ENCODE measurements at places on chromosomes 1 and 21.
A peak's percentile ranks its signal among the peaks of the same experiment; 100 is the strongest.

DNA sequence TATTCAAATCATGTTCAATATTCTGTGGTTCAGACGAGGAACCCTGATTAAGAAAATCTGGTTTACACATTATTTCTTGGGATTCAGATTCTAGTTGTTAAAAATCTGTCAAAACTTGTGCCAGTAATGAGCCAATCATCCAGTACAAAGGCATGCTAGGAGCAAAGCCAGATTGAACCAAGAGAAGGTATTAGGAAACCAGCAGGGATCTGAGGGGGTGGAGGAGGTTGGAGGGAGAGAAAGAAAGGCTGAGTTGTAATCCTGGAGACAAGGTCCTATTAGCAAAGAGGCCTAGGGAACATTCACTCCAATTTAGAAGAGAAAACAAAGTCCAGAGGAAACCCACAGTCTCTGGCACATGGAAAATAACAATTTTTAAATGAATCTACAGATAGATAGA, 352.9 kb downstream of the LTN1 start:
- peak; percentile 88 for DNase-seq

GRCh38 chr1:181010789-181011188, 11.9 kb downstream of the STX6 start:
- peak; percentile 92 for DNase-seq

DNA sequence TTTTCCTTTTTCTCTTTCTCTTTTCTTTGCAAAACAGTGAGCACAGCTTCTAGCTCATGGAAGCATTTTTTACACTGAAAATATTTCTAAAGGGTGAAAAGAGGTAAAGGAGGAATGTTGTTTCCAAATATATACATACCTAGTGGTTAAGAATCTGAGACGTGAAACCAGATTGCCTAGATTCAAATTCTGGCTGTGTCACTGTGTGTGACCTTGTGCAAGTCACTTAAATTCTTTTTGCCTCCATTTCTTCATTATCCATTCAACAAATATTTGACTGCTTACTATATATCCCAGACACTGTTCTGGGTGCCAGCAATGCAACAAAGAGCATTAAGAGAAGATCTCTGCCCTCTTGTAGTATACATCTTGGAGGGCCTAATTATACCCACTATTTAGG, 53.3 kb downstream of the ZFYVE9 start:
- DNase-seq, result peak; percentile 55

DNA sequence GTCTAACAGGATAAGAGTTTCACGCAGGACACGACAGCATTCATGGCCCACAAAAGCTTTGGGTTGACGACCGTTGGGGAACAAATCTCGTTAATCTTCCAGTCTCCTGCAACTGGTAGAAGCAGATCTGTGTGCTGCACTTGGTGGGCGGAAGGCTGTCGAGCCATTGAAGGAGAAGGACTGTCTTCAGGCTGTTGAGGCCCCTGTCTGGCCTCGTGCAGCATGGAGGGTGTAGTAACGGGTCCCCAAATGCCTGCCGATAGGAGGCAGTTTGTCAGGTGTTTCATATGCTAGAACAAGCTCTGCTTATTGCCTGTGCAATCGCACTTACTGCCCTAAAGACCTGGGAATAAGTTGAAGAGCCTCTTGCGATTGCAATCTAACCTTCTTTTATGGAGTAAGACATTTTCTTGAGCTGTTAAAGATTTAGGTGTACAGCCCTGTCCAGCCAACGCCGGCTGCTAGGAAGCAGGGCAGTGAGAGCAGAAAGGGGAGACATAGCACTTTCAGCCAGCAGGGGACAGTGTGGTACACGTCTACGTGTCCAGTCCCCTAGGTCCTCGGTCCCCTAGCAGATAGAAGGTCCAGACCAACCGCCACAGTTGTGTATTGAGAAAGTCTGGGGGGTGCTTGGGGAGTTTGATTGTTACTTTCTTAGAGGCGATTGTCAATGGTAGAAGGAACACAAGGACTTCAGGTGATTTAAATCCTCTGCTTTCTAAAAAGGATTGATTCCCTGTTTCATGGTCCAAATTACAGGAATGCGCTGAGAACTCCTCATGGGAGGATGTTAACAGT, 102.3 kb upstream of the TMPRSS2 start:
- peak; percentile 58 for DNase-seq

DNA sequence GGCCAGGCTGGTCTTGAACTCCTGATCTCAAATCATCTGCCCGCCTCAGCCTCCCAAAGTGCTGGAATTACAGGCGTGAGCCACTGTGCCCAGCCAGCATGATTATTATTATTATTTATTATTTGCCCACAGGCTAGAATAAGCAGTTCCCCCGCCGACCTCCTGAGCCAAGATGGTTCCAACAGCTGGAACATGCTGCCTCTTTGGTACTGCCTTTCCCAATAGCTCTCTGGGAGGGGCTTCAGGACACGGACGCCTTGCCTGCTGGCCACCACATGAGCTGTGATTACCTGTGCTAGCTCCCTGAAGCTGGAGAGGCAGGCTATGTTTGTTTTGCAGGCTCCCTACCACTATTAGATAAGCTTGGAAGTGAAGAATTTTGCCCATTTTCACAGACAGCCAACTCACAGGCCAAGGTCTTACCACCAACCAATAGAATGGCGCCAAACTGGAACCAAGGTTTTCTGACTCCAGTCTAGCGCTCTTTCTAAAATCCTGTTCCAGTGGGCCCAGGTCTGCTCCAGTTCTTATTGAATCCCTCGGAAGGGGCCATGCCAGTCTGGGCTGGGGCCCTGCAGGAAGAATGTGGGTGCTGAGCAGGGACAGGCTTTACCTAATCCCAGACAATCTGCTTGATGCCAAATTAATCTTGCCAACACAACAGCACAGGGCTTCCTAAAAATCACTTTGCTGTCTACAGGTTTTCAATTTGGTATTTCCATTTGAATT, 2.1 kb upstream of the GPR61 start:
- no peak for DNase-seq

GRCh38 chr1:65527707-65528503, 107.4 kb downstream of the LEPR start:
- DNase-seq, result peak; percentile 73

- DNase-seq, result no peak
These were observed 93.5 kb downstream of the PGBD5 start for GRCh38 chr1:230332575-230333066.

GRCh38 chr1:41720861-41721410, 197.8 kb downstream of the HIVEP3 start:
- DNase-seq, result no peak

DNA sequence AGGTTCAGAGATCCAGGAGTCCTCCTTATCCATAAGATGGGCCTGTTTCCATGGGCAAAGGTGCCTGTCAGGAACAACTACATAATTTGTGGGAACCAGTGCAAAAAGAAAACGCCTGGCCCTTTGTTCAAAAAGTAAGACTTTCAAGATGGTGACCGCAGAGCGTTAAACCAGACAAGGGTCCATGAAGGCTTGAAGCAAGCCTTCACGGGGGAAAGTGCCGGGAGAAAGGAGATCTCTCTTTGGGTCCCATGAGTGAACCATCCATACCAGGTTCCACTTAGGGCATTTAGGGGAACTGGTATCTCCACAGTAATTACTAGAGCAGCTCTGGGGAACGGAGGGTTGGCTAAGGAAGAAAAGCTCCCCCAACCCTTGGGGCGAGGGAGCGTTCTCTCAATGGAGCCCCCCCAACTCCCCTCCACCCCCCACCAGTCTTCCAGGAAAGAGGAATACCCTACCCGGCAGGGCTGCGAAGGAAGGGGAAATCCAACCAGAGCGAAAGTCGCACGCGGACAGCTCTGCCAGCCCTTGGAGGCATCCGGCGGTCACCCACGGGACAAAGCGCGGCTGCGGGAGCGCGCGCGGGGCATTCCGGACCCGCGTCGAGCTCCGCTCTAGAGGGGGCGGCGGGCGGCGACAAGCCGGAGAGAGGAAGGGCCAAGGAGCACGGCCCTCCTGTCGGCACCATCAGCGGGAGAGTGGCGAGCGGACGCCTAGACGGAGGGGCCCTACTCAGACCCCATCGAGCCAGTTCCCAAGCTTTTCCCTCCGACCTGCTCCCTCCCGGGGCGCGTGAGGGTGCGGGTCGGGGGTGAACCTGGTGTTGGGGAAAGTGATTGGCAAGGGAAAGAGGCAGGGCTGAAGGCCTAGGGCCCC, 687 bp upstream of the RASSF5 start:
- no peak for DNase-seq

DNA sequence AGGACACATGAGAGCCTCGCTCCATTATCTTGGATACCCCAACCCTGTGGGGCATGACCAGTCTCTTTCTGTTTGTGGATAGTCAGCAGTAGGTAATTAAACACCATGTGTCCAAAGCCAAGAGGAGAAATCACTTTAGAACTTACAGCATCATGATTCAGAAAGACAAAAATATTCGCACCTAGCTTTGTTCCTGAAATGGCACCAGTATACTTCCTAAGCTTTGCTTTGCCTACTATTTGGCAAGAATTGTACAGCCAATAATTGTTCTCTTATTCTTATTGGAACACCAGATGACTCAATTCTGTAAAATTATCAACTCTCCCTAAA, 24.2 kb downstream of the TNFRSF9 start:
- no peak for DNase-seq

- DNase-seq, result no peak
These were observed 123.4 kb downstream of the PRDM16 start for GRCh38 chr1:3192361-3192760.

DNA sequence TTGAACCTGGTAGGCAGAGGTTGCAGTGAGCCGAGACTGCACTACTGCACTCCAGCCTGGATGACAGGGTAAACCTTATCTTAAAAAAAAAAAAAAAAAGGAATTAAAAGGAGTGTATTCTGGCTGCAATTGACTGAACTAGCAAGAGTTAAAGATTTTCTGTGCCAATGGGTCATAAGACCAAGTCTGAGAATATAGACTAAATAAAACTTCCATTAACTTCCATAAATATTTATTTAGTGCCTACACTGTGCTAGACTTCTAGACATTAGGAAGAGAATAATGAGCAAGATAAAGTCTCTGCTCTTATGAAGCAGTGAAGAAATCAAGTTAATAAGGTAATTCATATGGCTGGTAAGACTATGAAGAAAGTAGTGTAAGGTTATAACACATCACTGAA, 27.2 kb downstream of the DPH5 start:
- DNase-seq, result no peak

GRCh38 chr1:22410928-22411495, 40.6 kb upstream of the ZBTB40 start:
- peak; percentile 16 for DNase-seq

- DNase-seq, result no peak
These were observed 1.8 kb upstream of the IQGAP3 start for GRCh38 chr1:156574039-156574633.

DNA sequence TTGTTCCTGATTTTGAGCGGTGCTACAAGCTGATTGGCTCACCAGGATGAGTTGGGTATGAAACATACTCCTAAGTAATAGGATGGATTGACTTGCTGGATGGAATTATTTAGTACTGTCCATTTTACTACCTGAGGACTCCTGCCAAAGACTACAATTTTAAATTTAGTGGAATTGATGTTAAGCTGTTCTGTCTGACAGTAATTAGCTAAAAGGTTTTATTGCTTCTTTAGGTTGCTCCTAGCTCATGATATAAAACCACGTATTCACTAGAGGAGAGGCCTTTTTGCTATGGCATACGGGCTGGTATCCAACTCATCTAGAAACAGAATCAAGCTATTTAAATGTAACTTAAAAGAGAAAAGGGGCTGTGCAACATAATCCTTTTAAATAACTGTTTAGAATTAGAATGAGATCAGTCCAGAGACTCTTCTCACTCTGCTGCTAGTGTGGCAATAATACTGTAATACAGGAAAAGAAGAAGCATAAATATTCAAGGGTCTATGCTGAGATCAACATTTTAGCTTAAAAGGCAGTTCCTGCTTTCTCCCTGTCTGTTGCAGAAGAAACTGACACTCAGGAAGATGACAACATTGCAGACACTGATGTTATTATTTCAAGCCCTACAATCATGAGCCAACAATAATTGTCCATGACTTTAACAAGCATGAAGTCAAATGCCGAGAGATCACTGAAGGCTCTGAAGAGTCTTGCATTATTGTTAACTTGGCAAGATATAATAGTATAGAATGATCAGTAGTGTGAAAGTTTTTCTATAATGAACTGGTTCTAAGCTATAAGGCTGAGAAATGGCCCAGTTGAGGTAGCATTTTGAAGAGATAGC, 258.7 kb upstream of the ADGRL4 start:
- DNase-seq, result no peak

DNA sequence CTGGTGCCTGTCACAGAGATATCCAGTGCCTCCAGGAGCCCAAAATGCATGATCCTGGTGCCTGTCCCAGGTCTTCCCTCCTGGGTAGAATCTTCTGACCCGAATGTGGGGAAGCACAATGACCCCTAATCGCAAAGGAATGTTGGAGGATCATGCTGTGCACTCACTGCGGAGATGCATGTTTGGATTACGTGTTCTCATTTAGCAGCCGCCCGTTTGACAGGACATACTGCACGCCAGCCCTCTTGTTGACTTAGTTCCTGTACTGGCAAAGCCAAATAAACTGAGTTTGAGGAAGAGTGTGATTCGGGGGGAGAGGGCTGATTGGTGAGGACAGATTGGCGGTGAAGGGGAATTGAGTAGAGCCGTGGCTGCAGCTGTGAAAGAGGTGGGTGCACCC, 85.9 kb upstream of the SIM2 start:
- no peak for DNase-seq

GRCh38 chr1:181204530-181204929, 116.0 kb downstream of the IER5 start:
- no peak for DNase-seq

- DNase-seq, result no peak
These were observed 73.5 kb downstream of the CNST start for GRCh38 chr1:246639732-246640131.

GRCh38 chr1:116311756-116312680, 61.0 kb upstream of the ATP1A1 start:
- no peak for DNase-seq

DNA sequence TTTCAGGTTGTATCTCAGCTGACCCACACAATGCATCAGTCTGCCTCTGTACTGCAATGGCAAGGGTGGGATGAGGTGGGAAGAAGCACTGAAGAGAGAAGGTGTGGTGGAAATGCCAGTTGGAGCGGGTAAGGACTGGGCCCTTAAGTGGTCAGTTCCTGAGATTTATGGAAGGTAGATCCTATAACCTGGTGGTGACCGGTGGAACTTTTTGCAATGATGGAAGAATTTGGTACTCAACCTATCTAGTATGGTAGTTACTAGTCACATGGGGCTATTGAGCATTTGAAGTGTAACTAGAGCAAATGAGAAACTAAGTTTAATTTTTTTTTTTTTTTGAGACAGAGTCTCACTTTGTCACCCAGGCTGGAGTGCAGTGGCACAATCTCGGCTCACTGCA, 8.2 kb upstream of the HPCAL4 start:
- no peak for DNase-seq

- DNase-seq, result no peak
These were observed 15.4 kb downstream of the SLX9 start for GRCh38 chr21:44955141-44955797.

- DNase-seq, result peak; percentile 73
These were observed 24.7 kb upstream of the POGK start for GRCh38 chr1:166814611-166815010.

Data from AG10803 (cell line).